ENCODE measurements at places on chromosomes 5 and 9. TPM values are rescaled to one million over a fixed set of nuclear protein-coding genes. Genes with fewer than 3 reads are reported as not detected.

DNA sequence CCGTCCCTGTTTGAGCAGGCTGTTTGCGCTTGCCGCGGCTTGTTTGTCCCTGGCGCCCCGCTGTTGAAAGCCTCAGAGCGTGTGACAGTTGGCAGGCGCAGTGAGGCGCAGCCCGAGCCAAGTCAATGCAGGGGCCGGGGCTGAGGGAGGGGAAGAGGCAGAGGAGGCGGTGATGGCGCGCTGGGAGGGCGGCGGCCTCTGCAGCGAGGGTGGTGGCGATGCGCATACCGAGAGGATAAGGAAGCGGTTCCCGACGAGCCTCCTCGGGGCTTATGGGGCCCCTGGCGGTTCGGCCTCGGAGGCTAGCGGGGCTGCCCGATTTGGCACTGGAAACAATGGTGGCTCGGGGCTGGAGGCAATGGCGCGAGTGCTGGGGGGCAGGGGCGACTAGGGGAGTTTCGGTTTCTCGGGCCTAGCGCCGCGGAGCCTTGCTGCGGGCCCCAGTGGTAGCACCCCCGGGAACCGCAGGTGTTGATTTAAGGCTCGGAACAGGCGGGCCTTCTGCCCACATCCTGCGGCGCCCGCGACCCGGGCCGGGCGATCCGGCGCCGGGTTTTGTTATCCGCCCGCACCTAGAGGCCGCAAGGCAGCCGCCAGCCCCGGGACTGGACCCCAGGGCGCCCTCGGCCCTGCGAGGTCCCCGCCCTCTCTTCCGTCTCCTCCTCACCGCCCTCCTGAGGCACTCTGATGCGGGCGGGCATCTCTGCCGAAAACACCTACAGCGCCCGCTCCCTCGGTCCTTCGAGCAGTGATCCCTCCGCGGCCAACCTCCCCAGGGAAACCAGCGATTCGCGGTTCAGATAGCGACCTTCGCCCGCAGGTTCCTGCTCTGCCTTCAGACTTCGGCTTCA, 947 bp upstream of the LNPEP start:
- peak; percentile 84 for DNase-seq

SLC25A48 gene
- 2.4 TPM for total RNA-seq

DNA sequence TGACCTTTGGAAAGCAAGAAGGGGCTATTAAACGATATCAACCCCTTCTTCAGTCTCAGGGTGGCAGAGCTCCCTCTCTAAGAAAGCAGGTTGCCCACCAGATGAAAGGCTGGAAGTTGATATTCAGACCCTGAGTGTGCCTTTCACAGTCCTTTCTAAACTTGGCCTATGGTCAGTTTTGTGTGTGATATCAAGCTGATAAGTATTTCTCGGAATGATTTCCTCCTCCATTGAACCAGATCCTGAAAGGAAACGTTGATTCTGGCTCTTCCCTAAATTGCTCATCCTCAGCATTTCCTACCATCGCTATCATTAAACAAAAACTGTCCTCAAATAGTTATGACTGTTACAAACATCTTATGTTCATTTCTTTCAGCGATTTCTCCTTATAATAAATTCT, 130.4 kb downstream of the CEMIP2 start:
- no peak for DNase-seq

OXCT1 gene
- 32.5 TPM for total RNA-seq

GRCh38 chr5:169610606-169611005, 26.5 kb upstream of the DOCK2 start:
- no peak for DNase-seq

GRCh38 chr5:54018438-54018837, 291.9 kb downstream of the ARL15 start:
- no peak for DNase-seq

- no peak for DNase-seq
Measured at GRCh38 chr5:68345171-68345570, 129.6 kb downstream of the PIK3R1 start.

DNA sequence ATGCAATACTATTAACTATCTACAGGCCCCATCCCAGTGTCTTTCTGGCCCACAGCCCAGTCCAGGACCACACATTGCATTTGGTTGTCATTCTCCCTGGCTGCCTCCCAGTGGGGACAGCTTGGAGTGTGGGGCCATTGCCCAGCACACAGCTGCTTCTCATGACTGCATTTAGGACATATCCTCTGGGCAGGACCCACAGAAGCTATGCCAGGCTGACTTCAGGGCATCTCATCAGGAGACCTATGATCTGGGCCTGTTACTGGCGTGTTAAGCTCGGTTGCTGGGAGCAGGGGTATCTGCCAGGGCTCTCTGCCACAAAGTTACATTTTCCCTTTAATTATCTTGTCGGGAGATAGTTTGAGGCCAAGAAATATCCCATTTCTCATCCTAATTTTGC, 32.1 kb upstream of the CLPTM1L start:
- no peak for DNase-seq

GRCh38 chr5:168474319-168474718, 12.0 kb upstream of the RARS1 start:
- no peak for DNase-seq

DNA sequence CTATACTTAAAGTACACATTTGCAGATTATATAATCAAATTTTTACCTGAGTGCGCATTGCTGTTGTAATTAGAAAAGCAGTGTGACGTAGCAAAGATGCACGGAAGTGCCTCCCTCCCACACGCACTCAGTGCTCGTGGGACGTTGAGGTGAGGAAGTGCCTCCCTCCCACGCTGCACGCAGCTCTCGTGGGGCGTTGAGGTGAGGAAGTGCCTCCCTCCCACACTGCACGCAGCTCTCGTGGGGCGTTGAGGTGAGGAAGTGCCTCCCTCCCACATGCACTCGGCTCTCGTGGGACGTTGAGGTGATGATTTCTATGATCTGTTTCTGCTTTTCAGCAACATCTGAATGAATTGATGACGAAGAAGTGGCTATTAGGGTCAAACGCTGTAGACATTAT, 21.0 kb downstream of the EXOC3 start:
- no peak for DNase-seq

GRCh38 chr5:74641735-74642542, 1.4 kb upstream of the ENC1 start:
- DNase-seq, result peak; percentile 78

RNF208 gene
- total RNA-seq, result 0.20 TPM

GRCh38 chr5:79069488-79070349, at the start of the genes BHMT2 and DMGDH:
BHMT2 (plus strand) TSS chr5:79069767; CDS start chr5:79069783, 16 bp downstream.
DMGDH (minus strand) TSS chr5:79069674; CDS start chr5:79069620, 54 bp downstream.
- no peak for DNase-seq

DNA sequence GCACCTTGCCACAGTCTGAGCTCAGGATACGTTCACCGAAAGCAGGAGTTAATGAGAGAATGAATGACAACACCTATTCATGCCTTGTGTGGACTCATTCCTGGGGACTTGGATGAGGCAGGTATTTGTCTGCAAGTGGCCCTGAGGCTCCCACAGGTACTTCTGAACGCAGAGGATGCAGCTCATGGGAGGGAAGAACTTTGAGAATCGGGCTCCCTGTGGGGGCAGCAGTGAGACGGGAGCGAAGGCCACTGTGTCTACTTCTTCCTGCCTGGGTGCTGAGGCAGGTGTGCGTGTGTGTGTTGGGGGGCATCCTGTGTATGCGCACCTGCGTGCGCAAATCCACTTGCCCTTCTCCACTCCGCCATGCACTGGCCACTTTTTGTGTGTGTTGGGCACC, 42.2 kb downstream of the PTPN3 start:
- no peak for DNase-seq

DNA sequence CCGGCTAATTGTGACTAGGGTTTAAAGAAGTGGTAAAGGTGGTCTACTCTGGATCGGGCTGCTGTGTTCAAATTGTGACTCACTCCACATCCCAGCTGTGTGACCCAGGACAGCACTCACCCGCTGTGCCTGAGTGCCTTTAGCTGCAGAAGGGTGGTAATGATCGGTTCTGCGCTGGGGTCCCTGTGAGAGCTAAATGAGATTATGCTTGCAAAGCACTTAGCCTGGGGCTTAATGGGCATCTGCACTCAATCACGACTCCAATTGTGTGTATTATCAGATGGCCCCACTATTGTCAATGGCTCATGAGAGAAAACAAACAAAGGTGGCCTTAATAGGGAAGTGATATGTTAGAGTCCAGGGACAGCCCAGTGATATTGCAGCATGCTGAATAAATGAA, 25.1 kb upstream of the TBC1D2 start:
- no peak for DNase-seq

GRCh38 chr5:135423146-135423845, 23.9 kb downstream of the DCANP1 start:
- peak; percentile 47 for DNase-seq

GRCh38 chr9:19469271-19469670, 60.5 kb downstream of the ACER2 start:
- DNase-seq, result no peak

PCDHGA6 gene
- 3.6 TPM for total RNA-seq

- no peak for DNase-seq
Measured at GRCh38 chr5:99763021-99763774, 772.0 kb upstream of the FAM174A start.

DNA sequence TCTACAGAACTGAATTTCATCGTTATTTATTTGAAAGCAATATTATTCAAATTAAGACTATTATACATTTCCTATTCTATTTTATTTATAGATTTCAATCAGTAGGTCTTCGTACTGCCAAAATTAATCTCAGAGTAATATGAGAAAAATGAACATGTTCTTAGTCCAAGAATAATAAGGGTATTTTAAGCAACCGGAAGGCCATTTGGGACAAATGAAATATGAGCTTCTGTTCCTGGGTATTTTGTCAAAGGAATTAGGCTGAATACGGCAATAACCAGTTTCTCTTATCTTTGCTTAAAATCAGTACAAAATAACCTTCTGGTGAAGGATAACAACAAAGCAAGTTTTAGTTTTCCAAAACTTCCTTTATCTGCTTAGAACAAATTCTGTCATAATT, 410.3 kb upstream of the PRR16 start:
- no peak for DNase-seq

C5 gene
- 10.3 TPM for total RNA-seq

DNA sequence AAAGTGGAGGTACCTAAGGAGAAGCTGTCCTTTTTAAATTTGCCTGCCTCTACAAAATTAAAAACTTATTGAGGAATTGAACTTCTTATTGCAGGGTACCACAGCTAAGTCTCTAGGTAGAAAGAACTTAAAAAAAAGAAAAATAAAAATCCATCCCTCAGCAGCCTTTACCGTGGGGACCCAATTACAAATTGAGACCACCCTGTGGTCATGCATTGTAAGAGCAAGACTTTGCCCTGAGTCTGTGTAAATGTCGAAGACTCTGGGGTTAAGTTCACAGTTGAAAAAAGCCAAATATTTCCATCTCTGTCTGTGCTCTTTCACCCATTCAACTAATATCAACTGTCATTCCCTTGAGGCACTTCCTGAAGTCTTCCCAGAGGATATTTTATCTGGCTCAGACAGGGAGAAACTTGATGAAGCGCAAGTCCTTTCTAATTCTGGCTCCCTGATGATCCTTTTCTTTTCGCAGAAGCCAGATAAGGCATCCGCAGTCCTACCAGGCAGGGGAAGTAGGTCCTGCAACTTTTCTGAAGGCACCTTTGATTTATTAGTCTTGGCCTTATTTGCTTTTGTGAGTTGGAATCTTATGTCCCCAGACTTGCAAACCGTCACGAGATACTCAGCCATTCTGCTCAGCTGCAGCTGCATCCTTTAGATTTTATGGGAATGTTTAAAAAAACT, 323.8 kb upstream of the WWC1 start:
- no peak for DNase-seq

- peak; percentile 73 for DNase-seq
Measured at GRCh38 chr9:129938291-129938979, 103.2 kb downstream of the USP20 start.

ZNF883 gene
- total RNA-seq, result 2.7 TPM

DRD1 gene
- 0.10 TPM for total RNA-seq

- no peak for DNase-seq
Measured at GRCh38 chr9:6506571-6506970, 93.6 kb downstream of the UHRF2 start.

GABRP gene
- total RNA-seq, result 31.4 TPM

GRCh38 chr5:175893466-175893865, 22.1 kb downstream of the CPLX2 start:
- no peak for DNase-seq

- no peak for DNase-seq
Measured at GRCh38 chr5:14513266-14513665, 68.3 kb upstream of the OTULINL start.

UBTD2 gene
- 42.5 TPM for total RNA-seq

PCDHGA12 gene
- total RNA-seq, result 3.9 TPM

HRCT1 gene
- not detected for total RNA-seq

GRCh38 chr9:123322273-123323195, 33.5 kb upstream of the CRB2 start:
- no peak for DNase-seq

DNA sequence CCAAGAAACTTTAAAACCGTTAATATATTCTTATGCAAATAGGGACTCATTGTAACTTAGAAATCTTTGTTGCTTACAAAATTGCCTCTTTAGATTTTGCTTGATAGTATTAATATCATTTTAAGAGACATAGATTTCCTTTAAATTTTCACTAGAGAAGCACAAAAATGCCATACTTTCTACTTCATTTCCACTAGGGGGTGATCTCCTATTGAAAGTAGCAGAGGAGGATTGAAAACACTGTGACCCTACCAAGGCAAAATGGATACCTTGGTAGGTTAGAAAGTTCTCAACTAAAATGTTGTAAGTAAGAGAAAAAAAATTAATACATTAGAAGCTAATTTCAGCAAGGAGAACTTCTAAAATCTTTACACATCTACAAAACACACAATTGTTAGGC, 204.9 kb downstream of the CHSY3 start:
- DNase-seq, result no peak

DPYSL3 gene
- total RNA-seq, result 71.4 TPM

- DNase-seq, result no peak
Measured at GRCh38 chr9:73531658-73532057, 380.0 kb downstream of the ANXA1 start.
